ENCODE measurements at places on chromosomes 1 and 21.

DNA sequence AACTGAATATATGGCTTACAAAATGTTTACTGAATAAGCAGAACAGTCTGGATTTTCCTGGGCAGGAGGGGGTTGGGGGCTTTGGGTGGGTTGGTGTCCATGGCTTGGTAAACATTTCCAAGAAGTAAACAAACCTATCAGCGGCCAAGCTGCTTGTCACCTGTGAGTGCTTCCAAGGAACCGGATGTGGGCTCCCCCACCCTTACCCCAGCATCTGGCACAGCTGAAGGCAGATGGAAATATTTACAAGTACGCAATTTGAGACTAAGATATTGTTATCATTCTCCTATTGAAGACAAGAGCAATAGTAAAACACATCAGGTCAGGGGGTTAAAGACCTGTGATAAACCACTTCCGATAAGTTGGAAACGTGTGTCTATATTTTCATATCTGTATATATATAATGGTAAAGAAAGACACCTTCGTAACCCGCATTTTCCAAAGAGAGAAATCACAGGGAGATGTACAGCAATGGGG is at the start of gene CLCA1:
Gene CLCA1, plus strand, starts transcription at position 427 of the 477 bp plus-strand sequence. Its CDS starts 45 bp downstream, at position 472.
- DNase-seq: no peak

GRCh38 chr21:35520856-35521255 is 471.8 kb upstream of the RUNX1 start:
- no peak for DNase-seq

DNA sequence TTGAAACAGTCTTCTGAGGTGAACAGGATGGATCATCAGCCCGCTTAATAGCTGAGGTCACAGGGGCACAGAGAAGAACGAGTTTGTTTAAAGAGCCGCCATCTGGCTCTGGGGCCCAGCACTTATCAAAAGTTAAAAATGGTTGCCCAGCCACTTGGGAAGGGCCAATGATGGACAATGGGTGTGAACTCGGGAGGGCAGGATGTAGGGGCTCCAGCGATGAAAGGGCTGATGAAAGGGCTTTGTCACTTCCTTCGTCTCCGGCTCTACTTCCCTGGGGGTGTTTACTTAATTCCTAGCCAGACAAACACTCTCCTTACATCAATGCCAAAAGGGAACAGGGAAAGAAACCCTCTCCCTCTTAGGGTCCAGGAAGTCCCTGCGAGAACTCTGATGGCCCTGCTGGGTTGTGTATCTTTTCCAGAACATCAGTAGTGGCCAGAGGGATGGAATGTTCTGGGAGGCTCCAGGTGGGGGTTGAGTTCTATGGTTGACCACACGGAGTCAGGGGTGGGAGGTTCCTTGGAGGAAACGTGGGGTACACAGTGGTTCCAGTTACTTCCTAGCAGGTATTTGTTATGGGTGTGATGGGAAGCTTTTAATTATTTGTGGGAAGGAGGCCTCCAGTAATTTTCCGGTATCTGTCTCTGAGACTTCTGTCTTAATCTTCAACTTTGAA is 9.0 kb upstream of the ABCG1 start:
- DNase-seq: peak; percentile 42

DNA sequence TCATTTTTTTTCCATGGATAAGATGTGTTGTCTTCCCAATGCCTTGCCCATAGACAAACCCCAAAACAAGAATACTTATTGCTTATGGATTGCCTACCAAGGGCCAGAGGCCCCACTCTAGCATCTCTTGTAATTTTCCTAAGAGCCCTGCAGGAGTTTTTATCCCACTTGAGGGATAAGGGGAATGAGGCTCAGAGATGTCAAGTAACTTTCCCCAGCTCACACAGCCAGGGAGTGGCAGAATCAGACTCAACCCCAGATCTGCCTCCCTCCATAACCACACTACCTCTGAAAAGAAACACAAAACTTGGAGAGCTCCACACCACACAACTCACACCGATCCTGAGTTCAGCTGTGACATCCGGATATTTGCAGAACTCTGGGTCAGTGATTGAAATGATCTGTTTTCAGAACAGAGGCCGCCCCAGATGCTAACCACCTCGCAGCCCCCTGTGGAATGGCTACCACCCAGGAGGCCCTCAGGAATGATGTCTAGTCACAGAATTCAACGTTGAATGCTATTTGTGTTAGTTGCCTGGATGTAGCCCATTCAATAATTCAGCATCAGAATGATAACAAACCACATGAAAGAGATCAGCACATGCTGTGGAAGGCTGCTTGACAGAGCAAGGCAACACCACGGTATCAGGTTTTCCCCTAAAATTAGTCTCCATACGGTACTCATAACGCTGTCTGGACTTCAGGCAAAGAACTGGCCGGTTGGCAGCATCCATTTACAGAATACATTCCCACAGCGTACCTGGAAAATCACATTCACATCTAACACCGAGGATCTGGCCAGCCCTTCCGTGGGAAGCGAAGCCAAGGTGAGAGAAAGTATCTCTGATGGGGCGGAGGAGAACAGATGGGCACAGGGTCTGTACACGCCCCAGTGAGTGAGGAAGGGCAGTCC is 231.9 kb downstream of the TOMM20 start:
- DNase-seq: no peak

- no peak for DNase-seq
These were observed 1143.0 kb upstream of the ADGRL2 start for GRCh38 chr1:80657707-80658106.

DNA sequence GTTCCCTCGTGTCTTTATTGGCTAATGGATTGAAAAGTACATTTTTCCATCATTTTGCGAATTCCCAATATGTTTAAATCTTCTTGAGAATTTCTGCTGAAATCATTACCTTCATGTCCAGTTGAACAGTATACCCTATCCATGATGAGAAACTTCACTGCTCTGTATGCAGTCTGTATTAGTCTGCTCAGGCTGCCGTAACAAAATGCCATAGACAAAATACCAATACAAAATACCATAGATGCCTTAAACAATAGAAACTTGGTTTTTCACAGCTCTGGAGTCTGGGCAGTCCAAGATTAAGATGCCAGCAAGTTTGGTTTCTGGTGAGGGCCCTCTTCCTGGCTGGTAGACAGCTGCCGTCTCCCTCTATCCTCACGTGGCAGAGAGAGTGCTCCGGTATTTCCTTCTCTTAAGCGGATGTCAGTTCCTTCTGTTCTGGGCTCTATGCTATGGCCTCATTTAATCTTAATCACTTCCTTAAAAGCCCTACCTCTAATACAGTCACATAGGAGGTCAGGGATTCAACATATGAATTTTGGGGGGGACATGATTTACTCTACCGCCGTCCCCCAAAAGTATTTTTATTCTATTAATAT is 27.0 kb downstream of the CXADR start:
- no peak for DNase-seq

- DNase-seq: peak; percentile 97
These were observed 202.1 kb downstream of the NCAM2 start for GRCh38 chr21:21200103-21200938.

DNA sequence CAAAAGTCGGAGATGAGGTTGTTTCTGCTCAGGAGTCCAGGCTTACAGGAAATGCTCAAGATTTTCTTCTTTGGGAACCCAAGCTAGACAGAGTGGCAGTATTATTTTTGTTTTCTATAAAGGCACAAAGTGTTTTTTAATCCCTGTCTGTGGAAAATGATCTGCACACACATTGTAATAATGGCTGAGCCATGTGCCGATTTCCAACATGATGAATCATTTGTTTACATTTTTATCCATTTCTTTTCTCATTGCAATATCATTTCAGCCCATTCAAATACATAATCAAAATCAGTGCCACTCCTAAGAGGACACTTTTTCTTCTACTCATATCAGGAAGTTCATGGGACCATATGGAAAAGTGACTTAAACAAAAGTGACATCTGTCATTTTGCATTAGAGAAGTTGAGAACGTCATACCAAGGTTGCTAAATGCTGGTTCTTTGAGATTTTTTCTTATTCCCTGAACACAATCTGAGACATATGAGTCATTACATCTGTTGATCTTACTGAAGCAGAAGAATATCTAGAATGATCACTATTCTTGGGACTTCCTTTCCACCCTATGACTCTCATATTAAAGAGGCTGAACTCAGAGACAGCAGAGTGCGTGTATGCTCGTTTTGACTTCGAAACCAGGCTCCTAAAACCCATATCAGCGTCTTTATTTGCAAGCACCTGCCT is 44.9 kb downstream of the ACTA1 start:
- no peak for DNase-seq

All from amniotic epithelial cell (primary cell).